ENCODE measurements at places on chromosomes 4 and X.

GRCh38 chr4:38979511-38980230, 52.5 kb downstream of the TMEM156 start:
- no peak for DNase-seq

DNA sequence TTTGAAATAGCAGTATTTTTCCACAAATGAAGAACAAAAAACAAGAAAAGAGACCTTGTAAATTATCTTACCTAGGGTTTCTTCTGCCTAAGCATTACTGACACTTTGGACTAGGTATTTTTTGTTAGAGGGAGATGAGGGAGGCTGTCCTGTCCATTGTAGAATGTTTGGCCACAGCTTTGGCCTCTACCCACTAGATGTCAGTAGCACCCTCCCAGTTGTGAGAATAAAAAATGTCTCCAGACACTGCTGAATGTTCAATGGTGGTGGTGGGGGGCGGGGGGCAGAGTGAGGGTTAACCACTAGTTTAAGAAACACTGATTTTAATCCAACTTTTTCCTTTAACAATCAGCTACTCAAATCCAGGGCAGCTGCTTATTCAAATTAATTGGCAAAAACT, 25.8 kb downstream of the OTUD4 start:
- no peak for DNase-seq

DNA sequence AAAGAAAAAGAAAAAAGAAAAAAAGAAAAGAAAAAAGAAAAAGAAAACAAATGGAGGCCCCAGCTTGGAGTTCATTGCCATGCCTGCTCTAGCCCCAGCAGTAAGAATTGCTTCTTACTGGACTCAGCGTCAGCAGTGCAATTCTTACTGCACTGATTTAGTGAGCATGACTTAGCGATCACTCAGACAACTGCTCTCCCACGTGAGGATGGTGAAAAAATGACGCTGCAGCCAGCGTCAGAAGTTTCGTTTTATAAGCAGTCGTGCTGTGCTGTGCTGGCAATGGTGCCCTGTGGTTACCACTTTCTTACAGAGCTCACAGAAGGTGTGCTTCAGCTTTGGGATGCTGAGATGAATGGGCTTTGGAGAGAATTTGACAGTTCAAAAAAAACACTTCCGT, 68.3 kb upstream of the DDX3X start:
- no peak for DNase-seq

- no peak for DNase-seq
Measured at GRCh38 chrX:78048052-78048451, 56.0 kb upstream of the PGK1 start.

- DNase-seq, result no peak
Measured at GRCh38 chr4:30860978-30861377, 140.8 kb downstream of the PCDH7 start.

DNA sequence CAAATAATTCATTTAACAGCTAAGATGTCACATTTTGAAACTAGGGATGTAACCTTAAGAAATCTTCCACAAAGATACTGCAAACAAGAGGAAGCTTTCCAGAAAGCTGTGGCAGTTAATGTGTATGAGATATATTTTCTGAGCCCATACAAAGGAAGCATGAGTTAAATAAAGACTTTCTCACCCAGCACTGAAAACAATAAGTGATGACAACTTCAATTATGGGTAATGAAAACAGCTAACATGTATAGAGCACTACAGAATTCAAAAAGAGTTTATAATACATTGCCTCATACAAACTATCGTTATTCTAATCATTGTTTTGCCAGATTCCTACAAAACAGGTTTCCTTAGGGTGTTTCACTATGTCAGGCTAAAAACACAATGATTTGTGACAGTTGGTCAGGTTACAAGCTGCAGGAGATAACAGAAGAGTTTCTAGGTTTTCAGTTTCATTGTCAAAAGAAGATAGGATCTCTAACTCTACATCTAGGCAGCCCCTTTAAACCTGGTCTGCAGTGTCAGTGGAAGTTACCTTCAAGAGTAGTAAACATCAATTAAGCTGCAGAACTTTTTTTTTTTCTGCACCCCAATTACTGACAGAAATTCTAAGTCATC, 618.1 kb upstream of the ADGRL3 start:
- no peak for DNase-seq

GRCh38 chr4:59685626-59686025, 1514.5 kb upstream of the ADGRL3 start:
- DNase-seq, result no peak

DNA sequence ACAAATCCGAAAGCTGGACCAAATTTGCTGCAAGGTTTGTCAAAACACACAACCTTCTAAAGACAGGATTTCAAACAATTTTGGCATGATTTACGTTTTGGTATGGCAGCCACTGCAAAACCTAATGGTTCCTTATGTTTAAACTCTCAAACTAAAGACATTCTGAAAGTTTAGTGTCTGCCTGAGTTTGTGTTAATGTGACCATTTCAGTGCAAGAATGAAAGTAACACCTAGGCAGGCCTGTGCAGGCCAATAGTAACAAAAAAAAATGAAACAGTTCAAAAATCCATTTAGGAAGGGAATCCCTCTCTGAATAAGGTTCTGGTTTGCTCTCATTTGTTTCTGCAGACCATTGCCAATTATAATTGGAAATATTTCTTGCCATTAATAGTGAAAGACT, 1.9 kb upstream of the LDB2 start:
- DNase-seq, result no peak

DNA sequence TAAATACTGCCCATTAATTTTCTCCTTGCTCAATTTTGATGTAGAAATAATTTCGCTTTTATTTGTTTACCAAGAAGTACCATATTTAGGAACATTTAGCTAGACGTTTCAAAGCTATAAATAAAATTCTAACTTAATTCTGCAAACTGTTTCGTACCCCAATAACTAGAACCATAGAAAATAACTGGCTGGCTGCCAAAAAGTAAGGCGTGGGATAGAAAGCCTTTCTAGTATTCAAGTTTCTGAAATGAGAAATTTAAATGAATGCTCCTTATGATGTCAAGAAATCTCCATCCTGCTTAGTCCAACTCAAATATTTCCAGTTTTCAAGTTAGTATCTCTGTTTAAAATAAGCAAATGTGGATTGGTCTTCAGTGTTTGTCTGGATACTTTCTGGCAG, 167.4 kb downstream of the FBXO8 start:
- no peak for DNase-seq

DNA sequence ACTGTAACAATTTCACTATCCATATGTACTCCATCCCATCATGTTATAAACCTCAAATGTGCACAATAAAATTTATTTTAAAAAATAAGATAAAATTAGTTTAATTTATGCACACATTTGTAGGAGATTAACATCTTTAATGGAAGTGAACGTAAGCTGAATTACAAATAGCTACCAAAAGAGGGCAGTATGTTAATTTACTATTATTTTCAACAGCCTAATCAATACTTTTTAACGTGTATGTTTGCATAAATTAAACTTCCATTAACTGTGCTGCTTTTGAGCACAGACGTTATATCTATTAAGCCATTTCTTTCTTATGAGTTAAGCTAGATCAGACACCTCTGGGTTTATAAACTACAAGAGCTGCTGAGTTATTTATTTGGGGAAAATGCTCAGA, 56.5 kb upstream of the PHKA2 start:
- DNase-seq, result no peak

- DNase-seq, result no peak
Measured at GRCh38 chr4:6190486-6190885, 9.9 kb downstream of the JAKMIP1 start.

DNA sequence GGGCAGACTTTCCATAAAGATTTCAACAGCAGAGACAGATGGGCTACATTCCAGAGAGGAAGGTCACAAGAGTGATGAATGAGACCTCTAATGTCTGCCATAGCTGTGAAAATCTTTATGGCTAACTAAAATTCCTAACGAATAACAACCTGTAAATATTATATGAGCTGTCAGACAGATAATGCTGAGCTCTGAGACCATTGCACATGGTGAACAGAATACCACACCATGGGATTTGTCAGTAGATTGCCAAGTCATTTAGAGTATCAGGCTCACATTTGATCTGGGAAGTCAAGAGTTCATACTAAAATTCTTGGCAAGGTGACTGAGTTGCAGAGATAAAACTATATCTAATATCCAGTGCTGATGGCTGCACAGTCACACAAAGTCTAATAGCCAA, 259.2 kb upstream of the FTHL17 start:
- no peak for DNase-seq

- DNase-seq, result no peak
Measured at GRCh38 chrX:683576-683975, 53.0 kb downstream of the SHOX start.

- no peak for DNase-seq
Measured at GRCh38 chr4:83581411-83582288, 45.7 kb downstream of the GPAT3 start.

- DNase-seq, result no peak
Measured at GRCh38 chrX:7330971-7331746, 183.2 kb upstream of the PUDP start.
